ENCODE measurements at places on chromosomes 5 and 9.

DNA sequence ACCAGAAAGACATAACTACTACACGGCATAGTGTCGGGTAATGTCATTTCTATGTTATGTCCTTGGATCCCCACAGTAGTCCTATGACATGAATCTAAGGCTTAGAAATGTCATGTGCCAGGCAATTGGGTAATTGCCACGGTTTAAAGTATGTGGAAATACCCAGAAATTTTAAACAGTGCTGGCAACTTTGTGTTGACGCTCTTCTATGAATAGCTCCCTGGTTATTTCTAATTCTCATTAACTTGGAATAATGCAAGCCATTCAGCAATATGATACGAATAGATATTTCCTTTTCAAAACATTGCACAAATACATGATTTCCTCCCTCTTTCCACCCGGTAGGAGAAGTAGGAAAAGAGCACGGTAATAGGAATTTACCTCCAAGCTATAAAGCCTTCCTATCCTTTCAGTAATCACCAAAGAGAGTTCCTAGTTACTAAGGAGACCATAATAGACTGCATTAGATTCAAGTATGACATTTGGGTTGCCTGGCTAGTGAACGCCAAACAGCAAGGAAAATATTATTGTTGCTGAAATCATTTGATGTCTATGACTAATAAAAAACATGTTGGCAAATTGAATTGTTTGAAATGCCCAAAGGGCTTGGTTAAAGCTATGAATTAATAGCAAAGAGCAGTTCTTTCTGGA is 168.4 kb downstream of the CCDC192 start:
- no peak for DNase-seq

- no peak for DNase-seq
These were observed 1865.3 kb upstream of the CDH9 start for GRCh38 chr5:28903643-28904042.

DNA sequence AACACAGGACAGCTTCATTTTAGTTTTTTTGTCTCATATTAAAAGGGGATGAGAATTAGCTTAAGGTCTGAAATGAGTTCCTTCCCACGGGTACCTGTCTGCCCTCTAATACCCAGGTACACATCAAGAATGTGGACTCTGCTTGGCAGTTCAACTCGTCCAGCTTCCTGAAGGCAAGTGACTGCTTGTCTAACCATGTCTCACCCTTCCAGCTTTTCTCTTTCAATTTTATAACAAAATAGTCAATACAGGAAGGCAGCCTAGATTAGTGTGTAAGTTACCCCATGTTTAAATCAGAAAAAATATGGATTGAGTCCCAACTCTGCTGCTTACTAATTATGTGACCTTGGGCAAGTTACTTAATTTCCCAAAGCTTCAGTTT is 50.5 kb upstream of the C5orf46 start:
- DNase-seq = no peak

DNA sequence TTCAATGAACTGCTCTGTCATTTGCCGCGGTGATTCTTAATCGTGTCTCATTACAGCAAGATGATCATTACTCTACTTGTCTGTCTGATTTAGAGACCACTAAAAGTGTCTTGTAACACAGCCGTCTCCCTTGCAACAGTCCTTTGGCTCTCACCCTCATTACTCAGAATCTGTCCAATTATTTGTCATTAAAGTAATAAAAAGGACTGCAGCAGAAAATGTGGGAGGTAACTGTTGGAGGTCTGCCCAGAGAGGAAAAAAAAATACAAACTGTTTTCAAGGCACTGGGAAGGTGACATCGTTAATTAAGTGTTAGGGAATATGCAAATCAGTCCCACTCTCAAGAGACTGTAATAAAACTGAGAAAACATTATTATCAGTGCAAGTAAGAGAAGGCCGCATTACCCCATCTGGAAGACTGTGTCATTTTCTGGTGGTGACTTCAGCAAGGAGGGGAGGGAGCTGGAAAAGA is 281.0 kb downstream of the RASEF start:
- no peak for DNase-seq

DNA sequence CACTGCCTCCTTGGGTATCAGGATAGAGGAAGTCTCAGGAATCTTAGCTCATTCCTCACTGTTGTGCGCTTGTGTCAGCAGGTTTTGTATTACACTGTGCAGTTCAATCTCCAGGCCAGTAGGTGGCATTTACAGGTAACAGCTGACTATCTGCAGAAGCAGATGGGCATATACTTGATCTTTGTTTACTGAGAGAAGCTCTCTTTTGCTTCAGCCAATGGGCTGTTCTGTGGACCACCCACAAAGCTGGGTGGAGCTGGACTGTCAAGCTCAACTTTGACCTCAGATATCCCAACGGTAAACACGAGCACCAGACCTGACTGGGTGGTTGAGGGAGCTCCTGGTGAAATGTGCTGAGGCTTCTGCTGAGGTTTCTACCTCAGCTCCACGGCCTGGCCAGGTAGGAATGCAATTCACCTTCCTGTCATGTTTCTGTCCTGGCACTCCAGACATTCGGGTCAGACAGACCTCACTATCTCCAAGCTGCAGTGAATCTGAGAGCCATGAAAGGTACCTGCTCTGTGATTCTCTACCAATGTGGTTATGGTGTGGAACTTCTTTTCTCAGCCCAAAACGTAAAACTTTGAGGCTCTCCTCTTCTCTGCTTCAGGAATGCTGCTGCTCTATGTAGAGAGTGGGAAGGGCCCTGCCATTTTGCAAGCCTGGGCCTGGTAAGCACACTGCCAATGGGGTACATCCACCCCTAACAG is 167.9 kb upstream of the ACTBL2 start:
- no peak for DNase-seq

DNA sequence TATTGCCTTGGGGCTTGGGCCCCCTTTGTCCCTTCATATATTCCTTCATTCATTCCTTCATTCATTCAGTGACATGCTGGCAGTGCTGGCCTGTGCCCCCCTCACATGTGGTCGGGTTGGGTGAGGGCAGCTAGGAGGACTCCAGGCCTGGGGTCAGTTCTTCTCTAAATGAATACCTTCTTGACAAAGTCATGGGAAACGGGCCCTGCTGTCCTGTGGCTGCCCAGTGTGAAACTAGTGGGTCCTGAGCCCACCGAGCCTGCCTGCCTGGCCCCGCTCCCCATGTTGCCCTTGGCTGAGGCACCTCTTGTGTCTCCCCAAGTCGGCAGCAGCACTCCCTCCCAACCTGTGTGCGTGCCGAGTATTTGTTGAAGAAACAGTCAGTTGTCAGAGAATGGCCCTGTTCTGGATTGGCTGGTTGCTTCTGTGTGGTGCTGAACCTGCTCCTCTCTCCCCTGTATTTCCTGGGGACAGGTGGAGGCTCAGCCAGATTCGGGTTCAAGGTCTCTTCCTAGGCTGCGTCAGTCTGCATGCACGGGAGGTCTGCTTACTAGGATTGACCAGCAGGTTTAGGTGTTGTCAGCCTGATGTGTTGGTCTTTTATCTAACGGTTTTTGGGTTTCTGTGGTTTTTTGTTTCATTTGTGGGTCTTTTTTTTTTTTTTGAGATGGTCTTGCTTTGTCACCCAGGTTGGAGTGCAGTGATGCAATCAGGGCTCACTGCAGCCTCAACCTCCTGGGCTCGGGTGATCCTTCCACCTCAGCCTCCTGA is 3.0 kb upstream of the CEL start:
- DNase-seq = no peak

GRCh38 chr5:75526070-75526469 is 14.4 kb downstream of the POLK start:
- DNase-seq = no peak

- DNase-seq = no peak
These were observed 85.7 kb upstream of the GRIA1 start for GRCh38 chr5:153404747-153405146.

DNA sequence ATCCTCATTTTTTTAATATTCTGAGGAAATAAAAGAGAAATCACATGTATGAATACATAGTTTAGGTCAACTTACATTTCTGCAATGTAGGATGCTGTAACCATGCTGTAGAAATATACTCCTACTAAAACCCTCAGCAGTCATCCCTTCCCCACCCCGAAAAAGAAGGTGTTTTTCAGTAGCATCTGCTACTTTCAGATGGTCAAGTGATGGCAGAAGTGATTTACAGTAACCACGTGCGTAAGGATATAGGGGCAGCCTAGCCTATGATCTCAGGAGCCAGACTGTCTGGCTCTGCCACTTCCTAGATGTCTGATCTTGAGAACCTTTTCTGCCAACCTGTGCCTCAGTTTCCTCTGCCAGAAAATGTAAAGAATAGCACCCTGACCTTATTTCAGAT is 26.0 kb upstream of the SYK start:
- DNase-seq = no peak

GRCh38 chr5:42542106-42542505 is 118.9 kb downstream of the GHR start:
- no peak for DNase-seq

- no peak for DNase-seq
These were observed 5.5 kb downstream of the TENT4A start for GRCh38 chr5:6718718-6719117.

GRCh38 chr9:70425192-70425591 is 10.7 kb upstream of the KLF9 start:
- no peak for DNase-seq

DNA sequence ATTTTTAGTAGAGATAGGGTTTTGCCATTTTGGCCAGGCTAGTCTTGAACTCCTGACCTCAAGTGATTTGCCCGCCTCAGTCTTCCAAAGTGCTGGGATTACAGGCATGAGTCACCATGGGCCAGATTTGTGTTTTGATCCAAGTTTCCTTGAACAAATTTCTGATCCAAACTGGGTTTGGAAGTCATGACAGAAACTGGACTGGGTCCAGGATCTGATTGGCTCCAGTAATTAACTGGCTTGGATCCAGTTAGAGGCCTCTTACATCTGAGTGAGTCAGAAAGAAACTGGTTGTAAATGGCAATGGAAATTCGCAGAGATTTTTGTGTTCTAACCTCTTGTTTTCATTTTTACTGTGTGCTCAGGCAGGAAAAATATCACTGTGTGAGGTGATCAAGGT is 141.6 kb downstream of the SLC25A46 start:
- no peak for DNase-seq

Data from DMS79 treated with DMSO at 0.1 percent for 48 hours (cell line).